Muscle of arm (tissue), 14 donors: ENCODE measurements at places on chromosomes 3 and 15.

DNA sequence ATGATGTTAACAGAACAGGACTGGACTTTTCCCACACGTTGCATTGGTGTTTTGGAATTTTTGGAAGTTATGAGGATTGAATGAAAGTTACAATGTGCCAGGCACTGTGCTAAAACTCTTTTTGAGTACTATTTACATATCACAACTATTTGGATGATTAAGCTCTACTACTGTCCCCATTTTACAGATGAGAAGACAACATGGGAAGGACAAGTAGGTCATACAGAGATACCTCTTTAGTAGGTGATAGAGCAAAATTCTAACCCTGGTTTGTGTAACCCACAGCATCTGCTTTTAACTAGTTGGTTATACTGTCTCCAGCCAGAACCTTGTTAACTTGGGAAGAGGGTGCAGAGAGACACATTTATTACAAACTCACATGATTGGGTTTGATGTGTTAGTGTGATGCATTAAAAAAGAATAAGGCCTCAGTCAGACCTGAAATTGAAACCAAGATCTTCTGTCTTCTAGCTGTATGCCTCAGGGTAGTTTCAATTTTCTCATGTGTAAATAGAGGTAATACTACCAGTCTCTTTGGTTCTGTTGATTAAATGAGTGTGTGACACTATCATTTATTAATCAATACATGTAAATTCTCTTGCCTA is 1.4 kb downstream of the NDUFB4 start:
- DNase-seq: no peak

DNA sequence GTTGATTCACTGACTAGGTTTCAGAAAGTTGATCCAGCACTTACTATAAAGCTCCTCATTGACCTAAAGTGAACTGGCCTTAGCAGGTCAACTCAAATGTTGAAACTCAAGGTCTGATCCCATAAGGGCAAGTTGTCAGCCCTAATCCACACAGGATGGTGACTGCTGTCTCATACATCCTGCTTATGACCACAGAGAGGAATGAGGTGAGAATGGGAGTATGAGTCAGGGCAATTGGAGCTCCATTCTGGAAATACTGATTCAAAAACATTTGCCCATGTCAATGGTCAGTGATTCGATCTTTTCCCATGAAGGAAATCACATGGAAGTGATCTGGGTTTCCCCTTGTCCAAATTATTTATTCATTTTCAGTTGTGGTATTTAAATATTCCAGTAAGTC is 78.7 kb downstream of the ZNF385D start:
- DNase-seq: no peak

DNA sequence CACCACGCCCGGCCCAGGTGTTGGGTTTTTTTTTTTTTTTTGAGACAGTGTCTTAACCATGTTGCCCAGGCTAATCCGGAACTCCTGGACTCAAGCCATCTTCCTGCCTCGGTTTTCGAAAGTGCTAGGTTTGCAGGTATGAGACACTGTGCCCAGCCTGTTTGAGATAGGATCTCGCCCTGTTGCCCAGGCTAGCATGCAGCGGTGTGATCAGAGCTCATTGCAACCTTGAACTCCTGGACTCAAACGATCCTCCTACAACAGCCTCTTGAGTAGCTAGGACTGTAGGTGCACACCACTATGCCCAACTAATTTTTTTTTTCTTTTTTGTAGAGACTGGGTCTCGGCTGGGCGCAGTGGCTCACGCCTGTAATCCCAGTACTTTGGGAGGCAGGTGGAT is 20.3 kb upstream of the ITPKA start:
- DNase-seq: no peak

GRCh38 chr3:119416873-119417272 is 46.5 kb downstream of the TMEM39A start:
- DNase-seq: no peak

GRCh38 chr3:50417637-50418033 is 58.3 kb upstream of the TMEM115 start:
- no peak for DNase-seq
